Testis (tissue), 5 donors: ENCODE measurements at places on chromosomes 7 and 10. TPM values are rescaled to one million over a fixed set of nuclear protein-coding genes. Genes with fewer than 3 reads are reported as not detected.

The PLCE1 gene
- 4.2 TPM for polyA plus RNA-seq

The PON1 gene
- polyA plus RNA-seq: 0.61 TPM

The PLAU gene
- 13.6 TPM for polyA plus RNA-seq

The SLC26A3 gene
- polyA plus RNA-seq: 1.3 TPM

The BAMBI gene
- 24.4 TPM for polyA plus RNA-seq

The ZDHHC4 gene
- 77.7 TPM for polyA plus RNA-seq
